ENCODE measurements at places on chromosomes 1 and 21.
A peak's percentile ranks its signal among the peaks of the same experiment; 100 is the strongest.

GRCh38 chr1:201170533-201171062, 16.3 kb upstream of the TMEM9 start:
- DNase-seq: peak; percentile 93

- DNase-seq: no peak
These were observed 4.9 kb downstream of the RHOC start for GRCh38 chr1:112702067-112702395.

- no peak for DNase-seq
These were observed 66.7 kb upstream of the ANGPTL3 start for GRCh38 chr1:62530516-62531154.

DNA sequence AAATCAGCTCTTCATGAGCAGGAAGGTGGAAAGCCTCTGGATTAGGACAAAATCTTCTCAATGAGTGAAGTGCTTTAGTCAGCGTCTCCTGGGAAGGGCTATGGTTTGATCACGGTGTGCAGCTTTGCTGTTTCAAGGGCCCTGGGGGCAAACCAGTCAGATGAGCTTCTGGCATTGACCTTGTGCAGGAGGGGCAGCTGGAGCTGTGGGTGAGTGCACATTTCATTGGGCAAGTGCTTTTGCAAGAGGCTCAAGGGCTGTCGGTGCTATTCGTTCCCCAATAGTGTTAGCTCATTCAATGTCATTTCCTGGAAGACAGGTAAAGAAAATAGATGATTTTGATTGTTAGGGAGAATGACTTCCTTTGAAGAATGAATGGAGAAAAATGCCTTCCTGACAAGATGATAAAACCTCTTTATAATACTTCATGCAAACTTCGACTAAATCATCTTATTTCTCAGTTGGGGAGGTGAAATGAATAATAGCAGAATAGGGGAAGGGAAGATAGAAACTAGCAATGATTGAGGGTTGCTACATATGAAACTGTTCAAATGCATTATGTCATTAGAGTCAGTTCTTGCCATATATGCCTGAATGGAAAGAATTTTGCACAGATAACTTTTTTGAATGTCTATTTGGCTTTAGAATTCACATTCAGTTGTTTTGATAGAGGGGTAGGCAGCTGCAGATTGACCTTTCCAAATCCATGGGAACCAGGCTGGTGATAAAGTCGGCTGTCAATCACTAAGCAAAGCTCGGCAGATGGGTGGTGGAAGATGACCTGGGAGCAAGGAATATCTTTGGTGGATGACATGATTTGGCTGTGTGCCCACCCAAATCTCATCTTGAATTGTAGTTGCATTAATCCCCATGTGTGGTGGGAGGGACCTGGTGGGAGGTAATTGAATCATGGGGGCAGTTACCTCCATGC, 12.9 kb upstream of the DISC1 start:
- DNase-seq: no peak

GRCh38 chr1:183461350-183461749, 10.9 kb upstream of the SMG7 start:
- peak; percentile 39 for DNase-seq

- no peak for DNase-seq
These were observed 1.2 kb downstream of the ETS2 start for GRCh38 chr21:38806942-38807284.

- DNase-seq: peak; percentile 19
These were observed 286.9 kb downstream of the KIF26B start for GRCh38 chr1:245441689-245442088.

DNA sequence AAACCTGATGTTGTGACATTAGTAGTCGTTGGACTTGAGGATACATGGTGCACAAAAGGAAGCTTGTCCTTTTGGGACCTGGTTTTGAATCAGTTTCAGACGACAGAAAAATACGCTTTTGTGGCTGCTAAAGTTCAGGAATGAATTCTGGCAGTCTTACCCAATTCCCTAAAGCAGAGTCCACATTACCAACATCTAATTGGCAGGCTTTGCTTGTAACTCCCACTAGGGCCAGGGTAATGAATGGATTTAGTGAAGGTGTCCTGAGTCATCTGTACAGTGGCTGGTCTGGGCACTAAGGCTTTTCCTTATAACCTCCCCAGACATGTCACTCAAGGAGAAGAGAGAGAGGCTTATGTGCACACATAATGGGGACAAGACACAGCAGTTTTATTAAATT, 66.2 kb upstream of the RNPC3 start:
- DNase-seq: peak; percentile 5

GRCh38 chr1:113118266-113118665, 45.3 kb downstream of the LRIG2 start:
- no peak for DNase-seq

GRCh38 chr1:184533915-184534314, 147.1 kb downstream of the C1orf21 start:
- DNase-seq: no peak

DNA sequence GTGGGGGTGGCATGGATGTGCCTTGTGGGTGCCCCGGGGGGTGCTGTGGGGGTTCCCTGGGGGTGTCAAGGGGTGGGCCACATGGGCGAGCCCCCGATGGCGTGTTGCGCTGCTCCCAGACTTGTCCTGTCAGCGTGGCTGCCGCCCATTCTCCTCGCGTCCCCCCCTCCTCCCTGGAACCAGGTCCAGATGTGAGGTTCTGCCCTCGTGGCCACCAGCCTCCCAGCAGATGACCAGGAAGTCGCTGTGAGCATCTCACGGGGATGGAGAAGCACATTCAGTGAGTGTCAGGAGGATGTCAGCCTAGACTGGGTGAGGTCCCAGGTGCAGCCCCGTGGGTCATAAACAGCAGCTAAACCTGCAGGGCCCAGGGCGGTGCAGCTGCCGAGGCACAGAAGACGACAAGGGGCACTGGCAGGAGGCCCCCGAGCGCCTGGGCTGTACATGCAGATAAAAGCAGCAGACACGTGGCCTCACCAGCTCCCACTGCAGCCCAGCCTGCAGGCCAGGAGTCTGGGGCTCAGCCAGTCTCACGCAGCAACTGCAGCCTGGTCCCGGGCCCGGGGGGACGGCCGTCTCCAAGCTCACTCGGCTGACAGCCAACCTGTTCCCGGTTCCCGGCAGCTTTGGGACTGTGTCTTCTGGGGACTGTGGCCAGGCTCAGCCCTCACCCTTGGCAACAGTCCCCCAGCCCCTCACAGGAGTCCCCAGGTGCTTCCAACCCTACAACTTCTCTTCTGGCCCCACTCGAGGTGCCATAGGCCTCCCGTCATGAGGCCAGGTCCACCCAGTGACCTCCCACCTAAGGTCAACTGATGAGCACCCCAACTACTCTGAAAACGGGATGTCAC, 17.5 kb upstream of the COL6A2 start:
- DNase-seq: no peak

DNA sequence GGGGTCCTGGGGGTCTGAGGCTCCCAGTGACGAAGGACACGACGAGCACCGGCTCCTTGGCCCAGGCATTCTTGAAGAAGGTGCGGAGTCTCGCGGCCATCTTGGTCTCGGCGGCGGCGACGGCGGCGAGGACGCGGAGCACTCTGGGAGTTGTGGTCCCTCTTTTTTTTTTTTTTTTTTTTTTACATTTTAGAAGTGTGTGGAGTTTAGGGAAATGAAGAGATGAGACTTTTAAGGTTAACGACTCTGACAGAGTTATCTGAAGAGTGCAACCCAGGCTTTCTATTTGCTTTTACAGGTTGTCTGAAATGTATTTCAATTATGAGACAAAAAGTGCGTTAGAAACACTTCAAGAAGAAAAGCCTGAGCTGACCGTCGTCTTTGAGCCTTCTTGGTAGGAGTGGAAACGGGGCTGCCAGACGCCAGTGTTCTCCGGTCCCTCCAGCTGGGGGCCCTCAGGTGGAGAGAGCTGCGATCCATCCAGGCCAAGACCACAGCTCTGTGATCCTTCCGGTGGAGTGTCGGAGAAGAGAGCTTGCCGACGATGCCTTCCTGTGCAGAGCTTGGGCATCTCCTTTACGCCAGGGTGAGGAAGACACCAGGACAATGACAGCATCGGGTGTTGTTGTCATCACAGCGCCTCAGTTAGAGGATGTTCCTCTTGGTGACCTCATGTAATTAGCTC, 9.7 kb downstream of the OR2B11 start:
- no peak for DNase-seq

- no peak for DNase-seq
These were observed 143.5 kb downstream of the ASTN1 start for GRCh38 chr1:177020851-177021589.

GRCh38 chr1:6367381-6368012, 26.1 kb downstream of the ACOT7 start:
- peak; percentile 49 for DNase-seq

DNA sequence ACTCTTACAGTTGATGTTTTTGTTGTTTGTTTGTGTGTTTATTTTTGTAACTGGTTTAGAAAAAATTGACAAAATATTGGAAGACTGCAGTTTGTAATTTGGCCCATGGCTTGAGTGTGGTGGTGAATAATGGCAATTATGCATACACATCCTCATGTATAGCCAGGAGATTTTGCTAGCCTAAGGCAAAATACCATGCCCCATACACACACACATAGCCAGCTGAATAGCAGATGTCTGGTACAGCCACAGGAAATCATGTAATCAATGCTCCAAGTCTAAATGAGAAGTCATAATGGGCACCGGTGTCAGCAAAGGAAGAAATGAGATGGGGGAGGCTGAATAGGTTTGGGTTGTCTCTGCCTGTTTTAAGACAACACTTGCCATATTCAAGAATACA, 135.2 kb upstream of the COA6 start:
- no peak for DNase-seq

- peak; percentile 53 for DNase-seq
These were observed 33.2 kb upstream of the FAM163A start for GRCh38 chr1:179709841-179710329.

DNA sequence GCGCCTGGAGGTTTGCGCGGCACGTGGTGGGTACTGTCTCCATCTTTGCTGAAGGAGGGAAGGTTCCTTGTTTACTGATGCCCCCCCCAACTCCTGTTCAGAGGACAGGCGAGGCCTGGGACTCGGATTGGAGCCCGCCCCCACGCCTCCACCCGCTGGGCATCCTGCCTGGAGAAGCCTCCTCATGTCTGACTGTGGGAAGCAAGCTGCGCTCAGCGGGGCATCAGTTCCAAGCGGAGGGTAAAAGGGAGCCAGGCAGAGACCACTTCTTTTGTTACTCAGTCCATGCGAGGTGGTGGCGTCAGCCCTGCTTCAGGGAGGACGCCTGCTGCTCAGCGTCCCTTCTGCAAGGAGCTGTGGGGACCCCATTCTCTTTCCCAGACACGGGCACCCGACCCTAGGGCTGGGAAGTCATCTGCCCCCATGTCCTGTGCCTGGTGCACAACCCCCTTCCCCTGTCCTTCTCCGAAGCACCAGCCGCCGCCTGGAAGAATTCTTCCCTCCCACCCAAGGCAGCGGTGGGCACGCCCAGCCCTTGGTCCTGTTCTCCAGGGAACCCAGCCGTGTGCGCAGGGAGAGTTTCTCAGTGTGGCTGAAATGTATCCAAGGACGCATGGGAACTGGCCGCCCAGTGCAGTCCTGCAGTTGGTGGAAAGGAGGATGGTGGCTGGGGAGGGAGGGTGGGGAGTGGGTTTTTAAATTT, 414.0 kb downstream of the CAMTA1 start:
- DNase-seq: no peak

DNA sequence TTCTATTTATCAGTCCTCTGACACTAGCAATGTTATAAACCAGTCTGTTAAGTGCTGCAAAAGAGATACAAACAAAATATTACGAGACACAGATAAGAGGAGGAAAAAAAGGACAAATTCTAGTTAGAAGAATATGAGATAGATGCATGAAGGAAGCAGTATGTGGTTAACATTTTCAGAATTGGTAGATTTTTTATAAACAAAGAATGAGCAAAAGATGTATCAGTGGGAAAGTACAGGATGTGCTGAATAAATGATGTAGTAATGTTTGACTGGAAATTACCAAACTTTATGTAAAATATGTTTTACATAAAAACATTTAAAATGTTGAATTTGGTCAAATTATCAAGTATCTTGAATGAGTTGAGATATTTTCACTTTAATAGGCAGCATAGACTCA, 574.2 kb downstream of the NUF2 start:
- DNase-seq: no peak

DNA sequence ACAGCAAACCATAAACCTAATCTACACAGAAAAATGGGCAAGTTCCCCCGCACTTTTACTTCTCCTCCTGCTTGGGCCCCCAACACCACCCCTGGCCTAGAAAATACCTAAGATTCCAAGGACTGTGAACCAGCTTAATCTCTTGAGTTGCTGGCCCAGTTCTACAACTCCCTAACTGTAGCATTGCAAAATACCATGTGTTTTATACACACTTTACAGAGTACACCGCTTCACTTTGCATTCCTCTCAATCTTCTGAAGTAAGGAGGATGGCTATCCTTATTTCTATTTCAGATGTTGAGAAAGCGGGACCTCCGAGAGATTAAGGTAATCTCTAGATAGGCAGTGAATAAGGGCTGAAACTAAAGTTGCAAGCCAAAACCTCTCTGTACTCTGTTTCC, 408.3 kb upstream of the NR5A2 start:
- DNase-seq: no peak

- no peak for DNase-seq
These were observed 101.9 kb upstream of the KCNE2 start for GRCh38 chr21:34261841-34262468.

DNA sequence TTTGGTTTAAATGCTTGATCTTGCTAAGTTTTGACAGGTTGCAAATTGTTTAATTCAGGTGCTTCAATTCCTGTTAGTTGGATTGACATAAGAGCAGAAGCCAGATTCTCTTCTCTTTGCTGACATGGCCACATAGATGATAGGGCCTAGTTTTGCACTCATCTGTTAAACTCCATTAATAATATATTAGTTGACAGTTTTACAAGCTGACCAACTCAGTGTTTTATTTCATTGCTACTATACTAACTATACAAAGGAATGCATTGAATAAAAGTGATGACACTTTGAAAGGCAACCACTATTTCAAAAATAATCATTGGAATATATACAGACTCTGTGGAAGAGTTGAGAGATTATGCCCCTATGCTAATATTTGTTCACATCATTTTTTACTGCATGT, 255.6 kb upstream of the DPYD start:
- DNase-seq: no peak

DNA sequence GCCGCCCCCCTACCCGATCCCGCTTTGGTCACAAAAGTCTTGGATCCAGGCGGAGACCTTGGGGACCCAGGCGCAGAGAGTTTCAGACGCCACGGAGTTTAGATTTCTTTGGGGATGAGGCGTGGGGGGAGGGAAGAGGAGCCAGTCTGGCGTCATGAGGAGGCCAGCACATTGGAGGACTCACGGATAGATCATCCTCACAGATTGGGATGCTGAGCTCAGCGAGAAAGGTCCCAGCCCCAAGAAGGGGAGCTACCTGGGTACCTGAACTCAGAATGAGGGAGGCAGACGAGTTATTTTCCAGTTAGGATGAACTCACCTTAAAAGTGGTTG, 393 bp downstream of the ELAPOR1 start:
- no peak for DNase-seq
